ENCODE measurements at places on chromosomes 7 and 10.

- DNase-seq = no peak
These were observed 6.9 kb upstream of the PFKFB3 start for GRCh38 chr10:6195846-6196245.

GRCh38 chr7:139783647-139784385, 6.0 kb upstream of the HIPK2 start:
- no peak for DNase-seq

DNA sequence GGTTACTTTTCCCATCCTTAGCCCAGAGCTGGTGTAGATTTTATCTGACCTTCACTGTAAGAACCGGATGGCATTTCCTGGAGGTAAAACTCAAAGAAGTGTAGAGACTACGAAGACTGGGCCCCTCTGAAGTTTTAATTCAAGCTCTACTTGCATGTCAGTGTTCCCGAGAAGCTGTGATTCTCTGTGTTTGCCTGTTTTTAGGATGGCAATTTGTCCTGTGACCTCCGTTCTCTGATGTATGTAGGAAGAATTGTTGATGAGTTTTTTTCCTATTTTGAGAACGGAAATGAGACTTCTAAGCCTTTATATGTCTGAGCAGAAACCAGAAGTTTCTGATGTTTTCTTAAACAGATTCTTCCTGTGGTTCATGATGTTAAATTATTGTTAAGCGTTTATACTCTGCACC, 94.1 kb downstream of the CDCA7L start:
- no peak for DNase-seq

- DNase-seq = no peak
These were observed 14.3 kb downstream of the PTPRE start for GRCh38 chr10:127921075-127921752.

DNA sequence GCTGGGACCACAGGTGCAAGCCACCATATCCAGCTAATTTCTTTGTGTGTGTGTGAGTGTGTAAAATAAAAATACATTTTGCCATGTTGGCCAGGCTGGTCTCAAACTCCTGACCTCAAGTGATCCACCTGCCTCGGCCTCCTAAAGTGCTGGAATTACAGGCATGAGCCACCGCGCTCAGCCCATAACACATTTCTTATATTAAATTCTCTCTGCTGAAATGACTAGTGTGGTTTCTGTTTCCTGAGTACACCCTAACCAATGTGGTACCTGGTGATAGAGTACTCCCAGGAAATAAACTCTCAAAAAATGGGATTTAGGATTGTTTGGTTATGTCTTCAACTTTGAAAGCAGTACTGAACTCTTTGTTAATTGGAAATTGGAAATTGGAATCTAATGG, 19.4 kb upstream of the FHIP2A start:
- no peak for DNase-seq

- no peak for DNase-seq
These were observed 73.2 kb downstream of the PDGFA start for GRCh38 chr7:446289-446935.

- no peak for DNase-seq
These were observed 90.2 kb downstream of the IPMK start for GRCh38 chr10:58177362-58177947.

- DNase-seq = no peak
These were observed 26.9 kb downstream of the CAV1 start for GRCh38 chr7:116551692-116552091.

DNA sequence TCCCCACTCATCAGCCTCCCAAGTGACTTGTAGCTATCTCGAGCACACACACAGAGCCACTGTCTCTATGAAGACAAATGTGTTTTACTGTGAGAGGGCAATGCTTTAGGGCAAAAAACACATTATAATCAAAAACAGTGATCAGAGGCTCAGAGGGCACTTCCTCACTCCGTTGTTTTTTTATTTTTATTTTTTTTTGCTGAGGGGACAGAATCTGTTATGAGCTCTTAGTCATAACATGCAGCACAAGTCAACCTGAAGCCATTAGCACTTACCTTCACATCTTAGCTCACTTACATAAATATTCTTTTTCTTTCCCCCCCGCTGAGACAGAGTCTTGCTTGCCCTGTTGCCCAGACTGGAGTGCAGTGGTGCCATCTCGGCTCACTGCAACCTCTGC, 157.7 kb downstream of the CALN1 start:
- DNase-seq = no peak

All from NCI-H1092 (cell line).